ENCODE measurements at places on chromosomes 3 and 15.

GRCh38 chr3:32381922-32382321 lies 9.7 kb upstream of the CMTM7 start:
- no peak for DNase-seq

- DNase-seq: no peak
Measured at GRCh38 chr3:16907243-16907642, 22.5 kb downstream of the PLCL2 start.

DNA sequence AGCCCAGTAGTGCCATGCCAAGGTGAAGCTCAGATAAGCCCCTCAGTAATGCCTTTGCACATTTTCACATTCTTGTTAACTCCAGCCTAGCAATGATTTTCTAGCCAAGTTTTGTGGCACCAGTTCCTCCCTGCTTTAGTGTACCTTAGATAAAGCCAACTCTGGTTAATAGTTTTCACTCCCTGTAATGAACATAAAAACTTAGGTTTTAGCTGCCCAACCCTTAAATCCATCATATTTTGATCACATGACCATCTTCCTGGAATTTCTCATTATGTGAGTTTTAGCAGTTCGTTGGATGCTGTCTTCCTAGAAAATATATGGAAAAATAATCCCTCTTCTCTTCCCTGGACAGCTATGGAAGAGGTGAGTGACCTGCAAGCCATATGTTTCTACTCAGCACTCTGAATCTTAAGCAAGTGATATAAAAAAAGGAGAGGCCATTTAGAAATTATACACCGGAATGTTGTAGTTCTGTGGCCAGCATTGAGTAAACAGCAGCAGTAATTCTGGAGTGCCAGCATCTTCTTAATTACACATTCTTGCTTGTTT lies 62.2 kb upstream of the P2RY1 start:
- no peak for DNase-seq

DNA sequence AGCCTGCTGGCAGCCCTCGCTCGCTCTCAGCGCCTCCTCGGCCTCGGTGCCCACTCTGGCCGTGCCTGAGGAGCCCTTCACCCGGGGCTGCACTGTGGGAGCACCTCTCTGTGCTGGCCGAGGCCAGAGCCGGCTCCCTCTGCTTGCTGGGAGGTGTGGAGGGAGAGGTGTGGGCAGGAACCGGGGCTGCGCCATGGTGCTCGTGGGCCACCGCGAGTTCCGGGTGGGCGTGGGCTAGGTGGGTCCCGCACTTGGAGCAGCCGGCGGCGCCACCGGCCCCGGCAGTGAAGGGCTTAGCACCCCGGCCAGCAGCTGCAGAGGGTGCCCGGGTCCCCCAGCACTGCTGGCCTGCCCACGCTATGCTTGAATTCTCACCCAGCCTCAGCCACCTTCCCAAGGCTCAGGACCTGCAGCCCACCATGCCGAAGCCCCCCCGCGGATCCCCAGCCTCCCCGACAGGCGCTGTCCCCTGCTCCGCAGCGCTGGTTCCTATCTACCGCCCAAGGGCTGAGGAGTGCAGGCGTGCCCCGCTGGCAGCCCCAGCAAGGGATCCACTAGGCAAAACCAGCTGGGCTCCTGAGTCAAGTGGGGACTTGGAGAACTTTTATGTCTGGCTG lies 863.3 kb downstream of the IGSF11 start:
- DNase-seq: no peak

- DNase-seq: no peak
Measured at GRCh38 chr3:45407600-45407999, 19.2 kb downstream of the LARS2 start.

DNA sequence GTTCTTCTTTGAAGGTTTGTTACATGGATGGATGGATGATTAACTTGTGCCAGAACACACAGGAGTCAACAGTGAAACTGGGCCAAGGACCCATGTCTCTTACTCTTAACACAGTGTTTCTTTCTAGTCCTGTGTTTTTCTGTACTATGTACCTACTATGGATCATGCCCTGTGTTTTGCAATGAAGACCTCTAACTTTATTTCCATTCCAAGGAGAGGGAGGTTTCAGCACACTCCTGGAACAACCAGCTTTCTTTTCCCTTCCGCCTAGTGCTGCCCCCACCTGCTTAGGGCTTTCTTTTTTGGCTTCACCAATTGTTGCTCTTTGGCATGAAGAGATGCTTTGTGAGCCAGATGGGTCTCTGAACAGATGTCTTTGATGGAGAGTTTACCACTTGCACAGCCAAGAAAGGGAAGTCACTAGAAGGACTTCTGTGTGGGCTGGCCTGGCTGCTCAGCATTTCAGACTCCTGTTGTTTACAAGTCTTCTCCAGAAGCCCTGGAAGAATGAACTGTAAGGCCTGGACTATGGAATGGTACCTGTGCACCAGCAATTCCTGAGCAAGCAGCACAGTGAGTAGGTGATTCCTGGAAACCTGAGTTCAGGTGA lies 44.5 kb downstream of the SNAPC5 start:
- DNase-seq: no peak

DNA sequence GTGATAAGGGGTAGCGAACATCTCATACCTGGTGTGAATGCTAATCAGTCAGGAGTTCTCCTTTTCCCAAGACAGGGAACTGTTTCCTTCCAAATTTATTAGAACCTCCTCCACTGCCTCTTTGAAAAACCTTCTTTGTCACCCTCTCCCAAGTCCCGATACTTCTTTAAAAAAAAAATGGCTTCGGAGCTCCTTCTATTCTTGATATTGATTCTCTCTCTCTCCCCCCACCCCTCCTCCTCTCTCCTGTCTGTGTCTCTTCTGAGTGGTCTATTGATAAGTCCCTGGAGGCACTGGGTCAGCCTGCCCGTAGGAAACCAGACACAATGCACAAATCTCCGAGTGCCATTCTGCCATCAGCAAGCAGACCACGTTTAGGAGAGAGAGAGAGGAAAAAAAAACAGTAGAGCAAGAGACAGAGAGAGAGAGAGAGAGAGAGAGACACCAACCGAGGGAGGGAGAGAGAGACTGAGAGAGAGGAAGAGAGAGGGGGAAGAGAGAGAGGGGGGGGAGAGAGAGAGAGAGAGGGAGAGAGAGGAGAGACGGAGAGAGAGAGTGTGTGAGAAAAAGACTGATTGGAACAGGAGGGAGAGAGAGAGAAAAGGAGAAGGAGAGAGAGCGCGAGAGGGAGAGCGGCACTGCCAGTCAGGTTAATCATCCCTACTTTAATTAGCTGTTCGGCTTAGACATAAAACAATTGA lies 160.9 kb downstream of the TIGIT start:
- DNase-seq: peak; percentile 60

- no peak for DNase-seq
Measured at GRCh38 chr3:22615790-22616189, 587.3 kb upstream of the UBE2E2 start.

GRCh38 chr3:24662449-24663345 lies 168.0 kb upstream of the THRB start:
- no peak for DNase-seq

- DNase-seq: no peak
Measured at GRCh38 chr15:47124430-47125102, 592.7 kb upstream of the SEMA6D start.

DNA sequence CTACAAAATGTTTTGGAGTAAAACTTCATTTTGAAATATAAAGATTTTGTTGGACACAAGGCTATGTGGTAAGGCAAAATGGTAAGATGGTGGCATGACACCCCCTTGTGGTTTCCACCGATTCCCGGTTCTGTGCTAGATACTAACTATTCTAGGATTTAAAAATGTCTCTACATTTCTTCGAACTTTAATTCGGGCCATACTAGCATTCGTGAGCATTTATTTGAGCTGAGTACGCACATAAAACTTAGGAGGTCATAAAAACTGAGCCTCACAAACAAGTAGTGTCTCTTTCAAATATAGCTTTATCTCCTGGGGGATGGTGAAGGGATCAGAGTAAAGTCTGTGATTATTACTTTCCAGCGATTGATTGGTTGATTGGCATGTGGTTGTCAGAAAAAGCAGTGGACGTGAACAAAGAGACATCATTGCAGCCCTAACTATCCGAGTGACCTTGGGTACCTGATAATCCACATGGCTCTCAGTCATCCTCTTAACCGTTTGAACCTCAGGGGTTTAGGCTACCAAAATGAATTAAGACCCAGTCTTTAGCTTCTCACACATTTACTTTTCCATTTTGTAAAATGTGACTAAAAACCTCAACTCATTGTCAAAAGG lies 1.1 kb upstream of the ZNF639 start:
- peak; percentile 52 for DNase-seq

GRCh38 chr3:184953401-184953800 lies 141.4 kb downstream of the VPS8 start:
- DNase-seq: no peak

- DNase-seq: no peak
Measured at GRCh38 chr15:70717237-70717793, 46.0 kb downstream of the UACA start.

GRCh38 chr3:197549261-197549885 lies 6.4 kb downstream of the BDH1 start:
- no peak for DNase-seq

DNA sequence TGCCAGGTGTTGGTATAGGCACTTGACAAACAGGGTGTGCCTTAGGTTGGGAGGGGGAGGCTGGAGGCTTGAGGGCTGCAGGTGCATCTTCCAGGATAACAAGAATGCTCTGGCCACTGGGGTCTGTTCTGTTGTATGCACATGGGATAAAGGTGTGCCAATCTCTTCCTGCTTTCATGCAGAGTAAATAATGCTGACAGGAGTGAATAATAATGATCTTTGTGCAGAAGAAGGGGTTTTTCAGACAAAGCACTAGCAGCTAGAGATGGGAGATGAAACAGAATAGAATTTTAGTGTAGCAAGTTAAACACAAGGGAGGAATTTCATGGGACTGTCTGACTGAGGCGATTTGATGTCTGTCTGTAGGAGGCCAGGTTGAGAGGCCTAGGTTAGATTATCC lies 1.9 kb upstream of the ROPN1 start:
- DNase-seq: peak; percentile 91

Measured in COR-L47 (cell line).